ENCODE measurements at places on chromosomes 6 and 20.

DNA sequence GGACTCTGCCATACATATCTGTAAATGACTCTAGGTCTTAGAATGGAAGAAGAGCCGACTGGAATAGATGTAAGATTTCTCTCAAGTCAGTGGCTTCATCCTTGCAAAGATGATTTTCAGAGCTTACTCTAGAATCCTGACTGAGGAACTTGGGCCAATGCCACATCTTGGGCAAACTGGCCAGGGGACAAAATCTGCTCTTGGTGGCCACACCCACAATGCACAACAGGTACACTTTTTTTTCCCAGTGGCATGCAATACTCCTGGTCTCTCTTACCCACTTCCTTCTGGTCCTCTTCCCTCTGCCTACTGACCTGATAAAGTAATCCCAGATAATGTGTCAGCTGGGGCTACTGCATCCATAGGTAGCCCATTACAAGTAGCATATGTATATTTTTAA lies 13.4 kb downstream of the CLIC5 start:
- no peak for DNase-seq

- no peak for DNase-seq
Measured at GRCh38 chr6:136566007-136566487, 15.8 kb upstream of the MAP7 start.

GRCh38 chr6:109961611-109962041 lies 16.5 kb upstream of the GPR6 start:
- DNase-seq: no peak

DNA sequence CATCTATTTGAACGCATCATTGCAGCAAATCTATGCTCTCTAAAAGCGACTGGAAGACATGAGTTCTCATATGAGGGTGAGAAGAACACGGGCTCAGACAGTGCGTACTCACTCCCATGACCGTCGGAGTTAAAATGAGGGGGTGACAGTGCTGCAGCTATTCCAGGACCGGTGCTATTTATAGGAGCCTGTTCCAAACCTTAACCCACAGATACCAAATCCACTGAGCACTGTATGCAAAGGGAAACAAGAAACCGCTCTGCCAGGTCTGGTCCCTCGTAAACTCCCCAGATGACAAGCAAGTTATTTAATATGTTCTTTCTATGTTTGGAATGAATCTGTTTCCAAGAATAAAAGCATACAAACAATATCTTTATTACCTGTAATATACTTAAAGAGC lies 22.9 kb downstream of the PPP1R3G start:
- DNase-seq: no peak

DNA sequence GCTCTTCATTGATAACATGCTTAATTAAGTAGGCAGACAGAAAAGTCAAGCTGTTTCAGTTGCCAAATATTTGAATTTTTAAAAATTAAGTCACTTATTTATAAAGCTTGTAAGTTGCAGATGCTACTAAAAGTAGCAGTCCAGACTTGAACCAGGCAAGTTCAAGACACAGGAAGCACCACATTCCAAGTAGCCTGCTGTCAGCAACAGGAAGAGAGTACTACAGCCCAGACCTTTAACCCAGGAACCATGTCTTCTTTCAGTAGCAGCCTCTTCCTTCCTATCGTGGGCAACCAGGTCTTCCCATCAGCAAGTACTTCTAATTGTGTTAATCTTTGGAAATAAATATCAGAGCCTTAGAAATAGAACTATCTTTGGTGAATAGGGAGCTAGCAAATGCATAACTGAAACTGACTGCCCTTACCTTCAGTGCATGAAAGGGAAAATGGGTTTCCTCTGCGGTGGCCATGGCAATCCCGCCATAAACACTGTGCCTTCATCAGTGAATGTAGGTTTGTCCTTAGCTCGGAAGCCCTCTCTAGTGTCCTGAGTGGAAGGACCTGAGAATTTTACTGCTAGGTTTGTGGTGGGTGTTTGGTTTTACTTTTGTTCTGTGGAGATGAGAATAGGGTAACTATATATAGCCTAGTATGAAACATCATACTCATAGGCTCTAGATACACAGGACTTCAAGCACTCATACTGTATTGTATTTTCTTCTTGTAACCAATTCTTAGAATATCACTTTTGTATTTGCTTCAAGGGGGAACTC lies 95.6 kb downstream of the SYCP2 start:
- no peak for DNase-seq

- DNase-seq: no peak
Measured at GRCh38 chr20:2742934-2743559, 50.5 kb downstream of the EBF4 start.

- DNase-seq: no peak
Measured at GRCh38 chr6:38192011-38192410, 372.5 kb downstream of the ZFAND3 start.

GRCh38 chr20:54197621-54198604 lies 10.0 kb upstream of the PFDN4 start:
- no peak for DNase-seq

DNA sequence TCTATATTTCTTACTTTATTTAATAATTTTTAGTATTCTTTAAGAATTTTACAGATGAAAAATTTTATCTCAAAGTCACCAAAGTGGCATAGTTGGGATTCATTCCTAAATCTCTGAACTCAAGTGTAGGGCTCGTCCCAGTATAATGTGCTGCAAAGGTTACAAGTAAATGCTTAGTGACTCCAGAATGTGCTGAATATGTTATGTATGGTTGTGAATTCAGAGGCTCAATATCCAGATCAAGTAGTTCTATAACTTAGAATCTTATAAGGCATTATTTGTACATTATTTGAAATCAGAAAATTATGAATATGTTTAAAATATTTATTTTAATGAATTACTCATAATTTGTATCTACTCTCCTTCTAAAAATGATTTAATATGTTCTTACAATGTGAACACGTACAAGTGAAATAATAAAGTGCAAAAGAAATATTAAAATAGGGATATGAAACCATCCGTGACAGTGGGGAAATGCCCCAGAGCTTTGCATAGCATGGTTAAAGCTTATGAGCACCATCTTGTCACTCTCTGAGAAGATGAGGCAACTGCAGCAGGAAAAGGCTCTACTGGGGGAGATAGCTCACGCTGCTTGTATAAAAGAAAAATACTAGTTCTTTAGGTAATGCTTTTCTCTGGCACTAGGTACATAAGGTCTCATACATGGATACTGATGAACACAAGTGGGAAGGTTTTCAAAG lies 259.0 kb downstream of the FOXC1 start:
- DNase-seq: no peak

DNA sequence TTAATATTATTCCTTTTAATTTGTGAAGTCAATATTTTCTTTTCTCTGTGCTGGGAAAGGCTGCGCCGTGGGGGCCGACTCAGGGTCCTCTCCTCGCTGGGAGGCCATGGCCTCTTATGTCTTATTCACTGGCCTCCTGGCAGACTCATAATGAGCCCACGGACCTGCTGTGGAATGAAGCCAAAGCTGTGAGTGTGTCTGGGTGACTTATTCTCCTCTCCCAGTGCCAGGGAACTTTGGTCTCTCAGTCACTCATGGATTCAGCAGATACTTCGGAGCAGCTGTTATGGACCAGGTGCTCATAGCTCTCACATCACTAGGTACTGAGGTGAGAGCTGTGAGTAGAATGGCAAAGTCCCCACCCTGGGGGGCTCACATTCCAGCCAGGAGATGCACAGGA lies 297.6 kb downstream of the CDH26 start:
- DNase-seq: no peak

- no peak for DNase-seq
Measured at GRCh38 chr6:45500924-45501816, 123.4 kb upstream of the SUPT3H start.

- DNase-seq: no peak
Measured at GRCh38 chr6:56387621-56388414, 140.4 kb upstream of the COL21A1 start.

- DNase-seq: no peak
Measured at GRCh38 chr20:24781418-24781980, 167.6 kb upstream of the CST7 start.

DNA sequence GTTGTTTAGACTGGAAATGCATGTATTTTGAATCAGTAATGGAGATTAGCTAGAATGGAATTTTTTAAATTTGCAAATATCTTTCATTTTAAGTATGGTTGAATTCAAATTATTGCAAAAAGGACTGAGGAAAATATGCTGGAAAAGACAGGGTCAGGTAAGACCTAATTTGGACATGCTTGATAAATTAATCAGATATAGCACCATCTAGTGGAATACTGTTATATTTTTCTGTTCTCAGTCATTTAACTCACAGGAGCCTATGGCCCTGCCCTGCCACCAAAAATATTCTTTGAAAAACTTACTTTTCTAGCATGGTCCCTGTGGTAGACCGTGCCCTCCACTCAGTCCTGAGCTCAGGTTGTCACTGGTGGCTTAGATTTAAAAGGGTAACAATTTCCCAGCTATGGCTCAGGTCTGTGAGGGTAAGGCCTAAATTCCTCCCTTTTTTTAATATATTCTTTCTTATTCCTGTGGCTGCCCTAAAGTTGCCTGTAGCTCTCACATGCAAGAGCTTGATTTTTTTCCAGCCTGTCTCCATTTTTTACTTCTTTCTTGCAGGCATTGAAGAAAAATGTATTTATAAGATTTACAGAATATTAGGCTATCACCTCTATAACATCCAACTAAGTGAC lies 25.3 kb upstream of the KIAA1586 start:
- DNase-seq: no peak

- no peak for DNase-seq
Measured at GRCh38 chr6:33952016-33952415, 148.2 kb upstream of the MLN start.

- no peak for DNase-seq
Measured at GRCh38 chr20:51017251-51017650, 5.7 kb downstream of the KCNG1 start.
